ENCODE measurements at places on chromosomes 2 and 18.

DNA sequence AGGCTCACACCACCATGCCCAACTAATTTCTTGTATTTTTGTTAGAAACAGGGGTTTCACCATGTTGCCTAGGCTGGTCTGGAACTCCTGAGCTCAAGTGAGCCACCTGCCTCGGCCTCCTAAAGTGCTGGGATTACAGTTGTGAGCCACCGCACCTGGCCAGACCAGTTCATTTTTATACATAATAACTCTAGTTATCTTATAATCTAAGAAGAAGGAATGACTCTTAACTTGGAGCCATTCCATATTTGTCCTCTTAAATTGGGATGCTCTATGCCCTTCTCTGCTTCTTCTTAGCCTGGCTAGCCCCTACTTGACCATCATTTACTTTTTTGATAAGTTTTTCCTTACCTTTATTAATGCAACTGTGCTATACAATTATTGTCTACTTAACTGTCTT lies 2.9 kb downstream of the RBM44 start:
- no peak for DNase-seq

DNA sequence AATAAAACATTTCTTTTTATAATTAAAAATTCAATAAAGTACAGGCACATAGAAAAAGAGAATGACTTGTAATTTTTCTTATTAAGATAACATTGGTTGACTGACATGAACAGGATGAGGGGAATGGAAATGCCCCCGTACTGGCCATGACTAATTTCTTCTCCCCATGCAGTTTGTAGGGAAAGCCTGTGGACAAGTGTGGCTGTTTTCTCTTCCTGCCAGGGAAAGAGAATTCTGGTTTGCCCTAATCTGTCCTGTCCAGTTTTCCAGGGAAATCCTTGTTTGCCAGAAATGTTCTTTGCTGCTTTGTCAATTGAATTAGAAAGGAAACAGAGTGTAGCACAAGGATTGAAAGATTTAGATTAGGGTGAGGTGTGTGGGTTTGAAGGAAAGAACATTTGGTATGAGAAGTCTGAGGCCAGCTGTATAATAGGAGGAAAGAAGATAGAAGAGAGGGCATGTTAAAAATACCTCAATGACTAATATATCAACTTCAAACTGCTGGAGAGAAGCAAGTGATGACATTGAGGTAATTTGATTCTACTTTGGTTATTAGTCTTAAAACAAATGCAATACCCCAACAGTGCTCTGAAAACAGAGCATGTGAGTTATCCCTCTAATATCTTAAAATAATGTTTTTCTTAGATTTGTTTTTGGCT lies 593.9 kb upstream of the ZNF804A start:
- DNase-seq = no peak

DNA sequence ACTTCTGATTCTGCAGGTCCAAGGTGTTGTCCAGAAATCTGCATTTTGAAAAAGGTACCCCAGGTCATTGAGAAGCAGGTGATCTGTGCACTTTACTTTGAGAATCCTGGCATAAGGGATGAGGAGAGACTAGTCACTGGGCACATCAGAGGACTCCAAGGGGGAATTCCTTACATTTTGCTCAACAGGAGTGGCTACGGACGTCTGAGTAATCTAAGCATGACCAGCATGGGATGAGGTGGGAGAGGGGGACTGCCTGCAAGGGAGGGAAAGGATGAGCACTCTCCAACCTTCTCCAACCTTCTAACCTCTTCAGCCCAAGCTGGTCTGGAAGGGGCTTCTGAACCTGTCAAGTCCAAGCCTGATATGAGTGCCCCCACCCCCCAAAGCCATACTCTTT lies 55.5 kb downstream of the MARCHF4 start:
- no peak for DNase-seq

- DNase-seq = no peak
Measured at GRCh38 chr2:191302459-191303139, 57.4 kb downstream of the MYO1B start.
